Left kidney (tissue), 8 donors: ENCODE measurements at places on chromosomes 13 and 19.

- DNase-seq, result no peak
Observed at GRCh38 chr13:25811506-25811905, 240.3 kb downstream of the SHISA2 start.

- DNase-seq, result no peak
Observed at GRCh38 chr13:91401920-91402319, 3.5 kb downstream of the GPC5 start.

- DNase-seq, result no peak
Observed at GRCh38 chr13:73429701-73430100, 370.9 kb downstream of the KLF5 start.

DNA sequence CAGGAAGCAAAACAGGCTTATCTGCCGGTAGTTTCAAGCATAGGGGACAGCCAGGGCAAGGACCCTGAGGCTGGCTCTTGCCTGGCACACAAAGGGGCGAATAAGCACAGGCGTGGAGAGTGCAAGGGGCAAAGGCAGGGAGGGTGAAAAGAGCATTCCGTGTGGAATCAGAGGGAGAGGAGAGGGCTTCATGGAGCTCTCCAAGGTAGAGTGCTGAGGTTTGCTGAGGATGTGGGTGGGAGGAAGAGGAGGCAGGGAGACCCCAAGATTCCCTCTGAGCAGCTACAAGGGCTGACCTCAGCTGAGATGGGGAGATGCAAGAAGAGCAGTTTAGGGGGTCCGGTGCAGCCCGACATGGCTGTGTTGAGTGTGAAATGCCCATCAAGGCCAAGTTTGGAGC lies 36.5 kb upstream of the ZNRF4 start:
- no peak for DNase-seq

GRCh38 chr13:99124794-99125316 lies 75.8 kb upstream of the UBAC2 start:
- DNase-seq, result no peak

- no peak for DNase-seq
Observed at GRCh38 chr13:107574517-107575210, 640.7 kb downstream of the LIG4 start.
